Prostate gland (tissue), 2 donors: ENCODE measurements at places on chromosomes 7 and 10. TPM values are rescaled to one million over a fixed set of nuclear protein-coding genes. Genes with fewer than 3 reads are reported as not detected.

ATOH7 gene
- not detected for total RNA-seq

DNA sequence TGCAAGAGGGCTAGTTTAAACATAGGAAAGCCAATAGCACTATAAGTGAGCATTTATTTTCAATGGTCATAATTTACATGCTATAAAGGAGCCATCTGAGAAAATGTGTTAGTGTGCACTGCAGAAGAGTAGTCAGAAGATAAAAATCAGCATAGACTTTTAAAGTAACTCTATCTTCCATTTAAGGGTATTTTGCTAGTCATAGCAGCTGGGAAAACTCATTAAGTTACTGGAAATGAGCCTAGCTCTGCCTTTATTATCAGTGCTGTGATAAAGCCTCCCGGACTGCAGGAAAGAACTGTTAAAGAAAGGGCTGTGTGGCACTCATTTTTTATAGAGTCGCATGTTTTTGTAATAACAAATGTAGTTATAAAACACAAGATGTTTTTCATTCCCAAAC, 825.8 kb upstream of the POM121L12 start:
- DNase-seq, result no peak

- DNase-seq, result no peak
Observed at GRCh38 chr7:143287339-143287934, 714 bp upstream of the CASP2 start.

DNA sequence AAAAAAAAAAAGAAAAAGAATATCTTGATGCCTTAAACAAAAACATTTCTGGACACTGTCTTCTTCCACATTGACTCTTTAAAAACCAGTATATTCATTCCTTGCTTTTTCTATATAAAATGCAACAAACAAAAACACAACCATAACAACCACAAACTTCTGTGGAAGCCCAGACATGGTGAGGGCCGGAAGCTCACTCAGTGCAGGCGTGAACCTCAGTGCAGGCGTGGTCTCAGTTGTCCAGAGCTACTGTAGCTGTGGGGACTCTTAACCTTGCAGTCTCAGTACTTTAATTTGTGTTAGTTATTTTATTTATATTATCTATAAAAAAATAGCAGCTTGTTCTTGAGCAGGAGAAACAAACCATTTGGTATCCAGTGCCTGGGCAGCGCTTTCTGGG, 131.8 kb downstream of the DOCK1 start:
- DNase-seq, result no peak

DNA sequence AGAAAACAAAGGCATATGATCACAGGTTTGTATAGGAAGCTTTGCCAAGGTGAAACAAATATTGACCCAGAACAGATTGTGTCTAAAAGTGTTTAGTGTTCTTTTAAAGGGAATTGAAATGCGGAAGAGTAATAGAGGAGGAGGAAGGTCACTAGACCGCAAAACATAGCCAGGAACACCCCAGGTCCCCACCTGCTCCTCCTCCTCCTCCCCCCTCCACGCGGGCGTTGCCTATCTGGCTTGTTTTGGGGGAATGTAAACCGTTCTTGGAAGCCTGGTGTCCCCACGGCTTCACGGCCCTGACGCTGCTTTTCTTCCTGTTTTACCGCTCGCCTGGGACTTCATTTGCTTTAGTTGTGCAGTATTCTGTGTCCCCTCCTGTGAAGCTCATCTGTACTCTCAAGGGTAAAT, 81.0 kb upstream of the PFKP start:
- DNase-seq, result peak; percentile 86
